ENCODE measurements at places on chromosomes 13 and 19.

DNA sequence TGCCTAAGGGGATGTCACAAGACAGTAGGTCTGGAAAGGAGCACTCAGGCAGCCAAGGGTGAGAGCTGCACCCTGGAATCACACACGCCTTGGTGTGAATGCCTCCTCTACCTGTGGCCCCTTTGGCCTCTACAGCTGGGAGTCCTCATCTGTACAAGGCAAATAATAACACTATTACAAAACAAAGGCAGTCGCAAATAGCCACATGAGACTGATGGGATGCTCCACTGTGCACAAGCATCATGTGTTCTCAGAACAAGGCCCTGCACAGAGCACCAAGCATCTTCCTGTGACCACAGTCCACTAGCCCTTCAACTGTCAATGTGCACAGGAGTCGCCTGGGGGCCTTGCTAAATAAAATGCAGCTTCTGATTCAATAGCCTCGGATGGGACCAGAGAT is 44.6 kb upstream of the HNRNPA1L2 start:
- DNase-seq, result no peak

DNA sequence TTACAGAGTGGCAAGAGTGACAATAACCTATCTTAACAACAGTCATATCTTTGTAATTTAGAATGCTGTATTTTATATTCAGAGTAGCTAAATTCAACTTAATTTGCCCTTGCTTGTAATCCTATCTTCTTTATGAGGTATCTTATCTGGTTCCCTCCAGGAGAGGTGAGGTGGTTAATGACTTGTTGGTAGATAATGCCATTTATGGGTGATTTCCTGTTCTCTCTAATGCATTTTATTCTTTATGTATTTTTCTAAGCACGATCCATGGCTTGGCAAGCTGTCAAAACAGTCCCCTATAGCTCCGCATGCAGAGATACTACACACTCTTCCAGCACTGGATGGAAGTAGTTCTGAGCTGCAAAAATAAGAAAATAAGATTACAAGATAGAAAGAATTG is 267.9 kb downstream of the LMO7 start:
- no peak for DNase-seq

GRCh38 chr13:79373916-79374315 is 32.1 kb downstream of the RBM26 start:
- no peak for DNase-seq

DNA sequence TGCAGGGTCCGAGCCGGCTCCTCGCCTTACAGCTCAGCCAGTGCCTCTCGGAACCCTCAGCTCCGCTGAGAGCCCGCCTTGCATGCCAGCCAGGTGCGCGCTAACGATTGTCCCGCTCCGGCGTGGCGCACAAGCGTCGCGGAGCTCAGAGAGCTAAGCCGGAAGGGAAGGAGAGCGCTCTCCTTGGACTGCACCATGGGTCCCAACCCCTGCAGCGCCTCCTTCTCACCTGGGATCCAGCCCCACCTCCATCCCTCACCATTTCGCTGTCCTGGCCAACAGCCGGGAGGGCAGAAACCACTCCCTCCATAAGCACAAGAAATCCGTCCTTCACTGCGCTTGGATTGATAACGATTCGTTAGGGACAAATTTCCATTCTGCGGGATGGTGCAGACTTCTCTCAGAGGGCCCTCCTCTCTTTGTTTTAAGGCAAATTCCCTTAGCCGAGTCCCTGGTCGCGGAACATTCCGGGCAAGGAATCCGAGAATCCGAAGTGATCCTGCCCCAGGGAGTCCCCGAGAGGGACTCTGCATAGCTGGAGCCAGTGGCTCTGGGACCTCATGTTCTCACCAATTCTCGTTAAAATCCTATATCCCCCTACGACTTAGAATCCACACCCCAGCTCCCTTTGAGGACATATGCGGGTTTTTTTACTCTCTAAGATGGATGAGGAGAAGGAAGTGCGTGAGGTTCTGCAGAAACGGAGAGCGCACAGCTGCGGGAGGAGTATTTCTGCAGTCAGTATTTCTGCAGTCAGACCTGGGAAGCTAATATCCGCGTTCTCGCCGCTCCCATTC is 2.8 kb downstream of the GSX1 start:
- no peak for DNase-seq

DNA sequence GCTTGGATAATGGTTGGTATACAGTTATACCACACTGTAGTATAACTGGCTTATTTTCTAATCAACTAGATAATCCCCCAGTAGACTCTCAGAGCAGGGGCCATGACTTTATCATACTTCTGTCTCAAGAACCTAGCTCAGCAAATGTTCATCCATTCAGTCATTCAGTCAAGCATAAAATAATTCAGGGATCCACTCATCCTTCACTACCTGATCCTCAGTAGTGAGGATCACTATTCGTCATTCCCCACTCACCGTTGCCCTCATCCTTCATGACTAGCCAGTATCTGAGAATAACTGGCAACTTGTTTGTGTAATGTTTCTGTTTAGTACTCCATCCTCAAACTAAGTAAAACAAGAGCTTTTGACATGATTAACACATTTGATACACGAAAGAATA is 77.6 kb downstream of the TSC22D1 start:
- no peak for DNase-seq

DNA sequence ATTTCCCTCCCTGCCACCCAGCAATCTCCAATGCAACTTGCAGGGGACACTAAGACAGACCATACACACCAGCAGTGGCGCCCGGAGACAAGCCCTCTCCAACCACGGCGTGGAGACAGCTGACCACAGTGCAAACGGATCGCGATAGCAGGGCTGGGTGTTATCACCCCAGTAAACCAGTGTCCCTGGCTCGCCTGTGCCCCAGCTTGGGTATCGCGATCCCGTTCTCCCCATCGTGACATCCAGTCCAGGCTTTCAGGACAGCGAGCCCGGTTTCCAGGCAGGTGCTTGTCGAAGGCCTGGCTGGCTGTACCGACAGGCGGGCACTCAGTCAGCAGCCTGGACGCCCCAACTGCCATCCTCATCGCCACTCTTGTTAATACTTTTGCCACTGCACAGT is 20.7 kb upstream of the NANOS2 start:
- DNase-seq, result no peak

GRCh38 chr19:20912973-20913372 is 10.1 kb upstream of the ZNF85 start:
- no peak for DNase-seq

GRCh38 chr19:3599776-3600187 is 6.9 kb downstream of the TBXA2R start:
- DNase-seq, result no peak

DNA sequence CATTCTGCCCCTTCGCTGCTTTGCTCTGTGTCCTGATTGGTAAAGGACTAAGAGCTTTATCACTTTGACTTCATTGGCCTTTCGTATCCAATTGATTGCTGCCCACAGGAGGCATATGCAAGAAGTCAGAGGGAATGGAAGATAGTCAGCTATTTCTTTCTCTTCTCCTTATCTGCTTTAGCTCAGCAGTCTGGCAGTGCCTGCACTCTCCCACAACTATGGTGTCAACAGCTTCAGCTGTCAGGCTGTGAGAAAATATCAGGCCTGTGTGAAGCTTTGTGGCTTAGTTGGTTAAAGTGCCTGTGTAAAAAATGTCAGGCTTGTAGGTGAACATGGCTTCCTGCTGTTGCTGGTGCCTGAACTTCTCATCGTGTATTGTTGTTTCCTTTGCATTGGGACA is 243.0 kb downstream of the PCDH17 start:
- no peak for DNase-seq

DNA sequence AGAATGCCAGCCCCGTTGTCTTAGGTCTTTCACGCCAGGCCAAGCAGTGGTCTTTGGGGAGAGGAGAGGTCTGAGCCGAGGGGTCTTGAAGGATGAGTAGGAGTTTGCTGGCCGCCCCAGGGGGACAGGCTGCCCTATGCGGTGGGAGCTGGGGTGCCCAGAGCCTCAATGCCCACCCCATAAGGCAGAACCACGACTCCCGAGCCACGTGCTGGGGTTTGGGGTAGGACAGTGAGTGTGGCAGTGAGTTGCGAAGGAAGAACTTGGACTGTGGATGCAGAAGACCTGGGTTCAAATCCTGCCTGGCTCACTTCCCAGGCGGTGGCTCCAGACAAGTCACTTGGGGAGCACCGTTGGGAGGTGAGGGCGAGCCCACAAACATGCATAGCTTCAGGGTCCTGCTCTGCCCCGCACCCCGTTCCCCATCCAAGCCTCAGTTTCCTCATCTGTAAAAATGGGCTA is 5.5 kb downstream of the RAB11B start:
- no peak for DNase-seq

DNA sequence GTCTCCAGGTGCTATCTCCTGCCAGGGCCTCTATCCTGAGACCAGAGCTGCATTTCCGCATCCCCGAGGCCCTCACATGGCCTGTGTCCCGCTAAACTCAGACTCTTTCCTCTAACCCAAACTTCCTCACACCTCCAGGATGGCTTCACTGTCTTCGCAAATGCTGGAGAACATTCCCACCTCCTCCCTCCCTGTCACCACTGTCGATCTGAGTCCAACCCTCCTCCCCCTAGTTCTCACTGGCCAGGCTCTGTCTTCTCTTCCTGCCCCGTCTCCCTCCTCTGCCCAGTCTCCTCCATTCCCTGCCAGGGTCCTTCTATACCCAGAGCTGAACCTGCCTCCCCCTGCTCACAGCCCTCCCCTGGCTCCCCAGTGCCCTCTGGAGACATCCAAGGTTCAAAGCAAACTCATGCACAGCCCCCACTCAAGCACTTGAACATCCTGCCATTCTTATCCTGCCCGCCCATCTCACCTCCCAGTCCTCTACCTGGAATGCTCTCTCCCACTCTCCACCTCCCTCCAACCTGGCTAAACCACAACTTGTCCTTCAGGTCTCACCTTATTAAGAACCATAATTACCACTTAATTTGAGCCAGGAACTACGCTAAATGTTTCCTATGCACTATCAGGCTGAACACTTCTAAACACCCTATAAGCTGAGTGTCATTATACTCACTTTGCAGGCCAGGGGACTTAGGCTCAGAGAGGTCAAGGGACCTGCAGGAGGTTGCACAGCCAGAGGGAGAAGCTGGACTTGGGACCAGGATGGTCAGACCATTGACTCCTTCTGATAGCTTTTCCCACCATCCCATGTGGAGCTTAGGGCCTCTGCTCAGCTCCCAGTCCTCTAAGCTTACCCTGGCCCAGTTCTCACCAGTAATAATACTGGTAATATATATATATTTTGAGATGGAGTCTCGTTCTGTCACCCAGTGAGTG is 961 bp upstream of the VSIG10L start:
- DNase-seq, result no peak

DNA sequence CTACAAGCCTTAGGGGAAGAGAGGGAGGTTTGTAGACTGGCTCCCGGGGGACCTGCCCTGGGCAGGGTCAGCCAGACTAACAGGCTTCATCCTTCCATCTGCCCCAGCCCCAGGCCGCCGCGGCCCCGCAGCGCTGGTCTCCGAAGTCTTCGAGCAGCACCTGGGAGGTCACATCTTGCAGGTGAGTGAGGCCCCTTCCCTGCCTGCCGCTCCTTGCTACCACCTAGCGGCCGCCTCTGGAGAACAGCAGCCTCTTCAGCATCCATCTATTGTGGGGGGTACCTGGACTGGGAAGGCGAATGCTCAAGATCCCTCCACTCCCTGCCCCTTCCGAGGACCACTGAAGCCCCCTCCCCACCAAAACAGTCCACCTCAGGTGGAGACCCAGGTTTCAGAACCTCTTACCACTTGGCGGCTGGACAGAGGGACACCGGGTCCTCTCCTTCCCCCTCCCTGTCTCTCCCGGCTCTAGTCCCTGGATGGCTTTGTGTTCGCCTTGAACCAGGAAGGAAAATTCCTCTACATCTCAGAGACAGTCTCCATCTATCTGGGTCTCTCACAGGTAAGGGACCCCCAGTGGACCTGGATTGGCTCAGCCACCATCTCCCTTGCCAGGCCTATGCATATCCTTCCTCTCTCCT is 12.7 kb downstream of the NPAS1 start:
- peak; percentile 41 for DNase-seq

- DNase-seq, result no peak
Measured at GRCh38 chr13:111384441-111385182, 64.2 kb downstream of the TEX29 start.

GRCh38 chr19:9702186-9702585 is 27.3 kb upstream of the ZNF562 start:
- no peak for DNase-seq

- DNase-seq, result no peak
Measured at GRCh38 chr13:98180092-98180491, 3.0 kb upstream of the RNF113B start.

DNA sequence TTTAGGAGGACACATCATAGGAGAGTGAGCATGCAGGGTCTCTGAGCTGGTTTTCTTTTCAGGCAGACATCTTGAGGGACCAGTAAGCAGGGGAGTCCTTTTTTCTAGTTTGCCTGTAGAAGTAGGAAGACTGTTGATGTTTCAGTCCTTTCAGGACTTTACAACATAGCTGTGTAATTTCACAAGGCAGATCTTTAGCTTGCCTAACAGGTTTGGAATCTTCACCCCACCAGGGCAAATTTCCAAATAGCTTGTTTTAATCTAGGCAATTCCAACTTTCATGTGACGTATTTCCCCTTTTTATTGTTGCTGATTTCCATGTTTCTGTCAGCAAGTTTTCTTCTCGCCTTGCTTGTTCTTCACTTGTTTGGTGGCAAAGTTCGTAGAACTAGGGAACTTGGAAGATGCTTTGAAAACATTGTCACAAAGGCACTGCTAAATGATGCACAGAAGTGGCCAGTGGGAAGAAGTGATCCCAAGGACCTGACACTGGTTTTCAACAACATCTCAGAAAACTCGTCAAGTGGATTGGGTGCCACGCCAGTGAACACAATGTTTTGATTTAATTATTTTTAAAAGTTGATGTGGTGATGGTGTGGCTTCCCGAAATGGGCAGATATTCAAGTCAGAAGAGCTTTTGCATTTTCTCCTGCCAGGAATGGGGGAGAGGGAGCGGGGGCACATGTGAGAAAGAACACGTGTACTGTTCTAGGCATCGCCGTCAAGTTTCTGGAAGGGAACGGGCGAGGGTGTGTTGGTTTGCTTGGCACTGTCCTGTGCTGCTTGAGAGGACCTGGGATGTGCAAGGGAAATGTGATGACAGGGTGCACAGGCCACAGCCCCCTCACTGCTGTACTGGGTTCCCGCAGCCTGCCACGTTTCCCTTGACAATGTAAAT is 418.6 kb downstream of the OXGR1 start:
- no peak for DNase-seq

- no peak for DNase-seq
Measured at GRCh38 chr19:41697198-41697855, 9.3 kb upstream of the CEACAM7 start.

DNA sequence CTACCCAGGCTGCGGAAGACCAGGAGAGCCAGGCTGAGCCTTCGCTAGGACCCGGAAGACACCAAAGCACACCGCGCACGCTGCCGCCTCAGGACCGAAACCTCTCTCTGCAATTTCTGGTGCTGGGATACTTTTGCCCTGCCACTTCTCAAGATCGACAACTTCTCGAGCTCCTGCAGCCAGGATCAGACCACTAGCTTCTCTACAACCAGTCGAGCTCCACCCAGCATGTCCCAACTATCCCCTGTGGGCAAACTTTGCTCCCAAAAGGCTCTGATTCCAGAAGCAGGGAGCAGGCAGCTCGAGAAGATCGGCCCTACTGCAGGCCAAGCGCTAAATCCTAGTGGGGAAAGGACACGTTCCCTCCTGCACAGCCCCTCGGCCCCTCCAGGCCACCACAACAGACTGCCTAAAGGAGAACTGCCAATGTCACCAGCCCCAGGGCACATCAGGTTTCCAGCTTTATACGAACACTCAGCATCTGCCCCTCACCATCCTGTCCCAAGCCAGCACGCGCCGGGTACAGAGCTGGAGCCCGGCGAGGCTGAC is 979 bp downstream of the AKAP8 start:
- DNase-seq, result no peak

GRCh38 chr19:38669552-38669951 is 22.1 kb downstream of the ACTN4 start:
- no peak for DNase-seq
